Astrocyte of the spinal cord (primary cell): ENCODE measurements at places on chromosomes 4 and X.

DNA sequence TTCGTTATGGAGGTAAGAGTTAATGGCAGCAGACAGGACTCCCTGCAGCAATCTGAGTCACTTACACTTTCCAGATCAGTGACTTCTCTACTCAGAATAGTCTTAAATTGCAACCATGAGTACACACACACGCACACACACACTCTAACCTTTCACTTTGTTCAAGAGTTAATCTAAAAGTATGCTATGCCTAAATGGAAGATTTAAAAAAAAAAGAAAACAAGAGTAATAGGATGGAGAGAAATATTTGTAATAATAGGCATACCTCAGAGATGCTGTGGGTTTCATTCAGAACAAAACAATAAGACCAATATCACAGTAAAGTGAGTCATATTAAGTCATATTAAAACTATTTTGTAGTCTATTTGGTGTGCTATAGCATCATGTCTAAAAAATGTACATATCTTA, 969.1 kb upstream of the PCDH10 start:
- DNase-seq, result peak; percentile 83

DNA sequence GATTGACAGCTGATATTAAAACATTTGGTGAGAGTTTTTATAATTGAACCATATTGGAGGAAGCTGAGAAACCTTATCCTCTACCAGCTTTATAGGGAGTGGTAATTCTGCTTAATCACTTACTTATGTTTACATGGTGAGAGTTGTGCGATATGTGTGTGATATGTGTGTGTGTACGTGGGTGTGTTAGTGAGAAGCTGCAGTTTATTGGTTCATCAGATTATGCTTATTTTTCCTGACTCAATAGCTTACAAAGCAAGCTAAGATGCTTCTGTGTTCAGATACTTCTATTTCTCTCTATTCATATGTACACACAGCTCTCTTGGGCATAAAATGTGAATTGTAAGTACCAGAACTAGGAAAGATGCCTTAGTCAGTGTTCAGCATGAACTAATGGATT, 343.7 kb downstream of the GRIA2 start:
- no peak for DNase-seq

DNA sequence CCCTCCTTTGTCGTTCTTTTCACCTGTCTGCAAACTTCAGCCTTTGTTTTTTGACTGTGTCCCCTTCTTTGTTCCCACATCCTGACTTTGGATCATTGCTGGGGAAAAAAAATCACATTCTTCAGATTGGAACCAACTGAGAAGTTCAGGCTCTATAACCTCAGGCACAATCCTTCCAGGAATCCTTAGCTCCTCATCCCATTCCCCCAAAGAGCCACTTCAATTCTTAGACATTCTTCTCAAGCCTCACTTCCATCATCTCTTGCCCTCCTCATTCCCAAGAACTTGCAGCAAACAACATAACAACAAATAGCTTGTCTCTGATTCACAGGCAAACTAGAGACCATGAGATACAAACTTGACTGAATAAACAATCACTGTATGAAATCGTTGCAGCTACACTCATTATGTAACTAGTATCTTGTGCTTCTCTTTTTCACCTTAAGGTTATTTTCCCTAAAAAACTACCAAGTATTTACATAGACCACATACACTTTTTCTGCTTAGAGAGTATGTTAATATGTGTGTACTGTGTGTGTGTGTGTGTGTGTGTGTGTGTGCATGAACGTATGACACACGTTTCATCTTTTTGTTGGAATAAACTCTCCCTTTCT, 26.4 kb upstream of the PGM2 start:
- DNase-seq, result no peak

GRCh38 chr4:183968931-183969330, 63.8 kb downstream of the STOX2 start:
- no peak for DNase-seq
